ENCODE measurements at places on chromosomes 13 and 19.

- no peak for DNase-seq
Measured at GRCh38 chr19:55369653-55370304, 484 bp downstream of the IL11 start.

DNA sequence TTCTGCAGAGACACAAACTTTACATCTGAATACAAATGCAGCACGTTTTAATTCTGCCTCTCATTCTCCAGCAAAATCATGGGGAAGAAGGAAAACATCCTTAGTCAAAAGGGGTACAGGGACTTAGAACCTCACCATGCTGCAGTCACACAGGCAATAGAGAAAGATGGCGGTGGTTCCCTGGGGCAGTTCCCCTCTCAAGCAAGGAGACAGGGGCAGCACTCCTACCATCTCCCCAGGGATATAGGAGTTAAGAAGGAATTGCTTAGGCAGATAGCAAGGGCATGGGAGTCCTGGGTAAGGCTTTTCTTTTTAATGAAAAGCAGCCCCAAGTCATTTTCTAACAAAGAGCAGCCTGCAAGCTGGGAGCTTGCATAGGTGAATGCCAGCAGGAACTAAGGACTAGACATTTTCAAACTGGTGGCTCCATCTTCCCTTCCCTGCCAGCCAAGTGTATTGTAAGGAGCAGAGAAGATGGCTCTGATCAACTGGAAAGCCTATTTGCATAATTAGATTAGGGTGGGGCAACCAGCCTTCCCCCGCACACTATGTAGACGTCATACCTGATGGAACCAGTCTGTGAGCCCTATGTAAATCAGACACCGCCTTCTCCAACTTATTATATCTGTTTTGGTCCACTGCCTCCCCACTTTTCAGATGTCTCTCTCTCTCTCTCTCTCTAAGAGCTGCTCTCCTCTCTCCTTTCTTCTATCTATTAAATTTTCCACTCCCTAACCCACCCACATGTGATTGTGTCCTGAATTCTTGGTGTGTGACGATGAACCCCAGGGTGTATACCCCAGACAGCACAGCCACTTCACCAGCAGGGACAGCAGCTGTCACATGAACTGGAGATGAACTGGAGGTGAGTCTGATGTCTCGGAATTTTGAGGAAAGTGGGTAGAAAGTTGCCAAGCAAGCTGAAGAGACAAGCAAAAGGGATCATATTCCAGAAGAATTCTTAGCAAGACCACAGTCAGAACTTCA, 514.5 kb downstream of the IRS2 start:
- no peak for DNase-seq

DNA sequence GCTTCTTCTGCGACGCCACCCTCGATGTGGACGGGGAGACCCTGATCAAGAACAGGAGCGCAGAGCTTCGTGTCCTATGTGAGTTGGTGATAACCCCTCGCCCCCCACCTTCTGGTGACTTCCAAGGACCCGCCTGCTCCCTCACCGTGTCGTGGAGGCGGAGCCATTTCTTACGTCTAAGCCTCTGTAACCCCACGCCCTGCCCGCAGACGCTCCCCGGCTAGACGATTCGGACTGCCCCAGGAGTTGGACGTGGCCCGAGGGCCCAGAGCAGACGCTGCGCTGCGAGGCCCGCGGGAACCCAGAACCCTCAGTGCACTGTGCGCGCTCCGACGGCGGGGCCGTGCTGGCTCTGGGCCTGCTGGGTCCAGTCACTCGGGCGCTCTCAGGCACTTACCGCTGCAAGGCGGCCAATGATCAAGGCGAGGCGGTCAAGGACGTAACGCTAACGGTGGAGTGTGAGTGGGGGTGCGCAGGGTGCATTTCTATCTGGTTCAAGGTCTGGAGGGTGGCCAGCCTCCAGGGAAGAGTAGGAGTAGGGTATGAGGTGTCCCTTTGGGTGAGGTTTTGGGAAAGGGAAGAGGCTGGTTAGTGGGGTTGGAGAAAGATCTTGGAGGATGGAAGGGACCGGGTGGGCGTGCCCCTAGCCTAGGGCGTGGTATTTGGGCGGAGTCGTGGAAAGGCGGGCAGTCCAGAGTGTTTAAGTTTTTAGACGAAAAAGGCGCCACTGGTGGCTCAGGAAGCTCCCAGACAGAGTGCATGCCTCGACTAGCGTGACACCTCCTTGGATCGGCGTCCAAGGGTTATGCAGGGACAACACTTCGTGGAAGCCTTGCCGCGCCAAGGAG, 3.3 kb downstream of the ICAM5 start:
- no peak for DNase-seq

GRCh38 chr13:80151016-80151415, 189.9 kb downstream of the SPRY2 start:
- DNase-seq, result no peak

DNA sequence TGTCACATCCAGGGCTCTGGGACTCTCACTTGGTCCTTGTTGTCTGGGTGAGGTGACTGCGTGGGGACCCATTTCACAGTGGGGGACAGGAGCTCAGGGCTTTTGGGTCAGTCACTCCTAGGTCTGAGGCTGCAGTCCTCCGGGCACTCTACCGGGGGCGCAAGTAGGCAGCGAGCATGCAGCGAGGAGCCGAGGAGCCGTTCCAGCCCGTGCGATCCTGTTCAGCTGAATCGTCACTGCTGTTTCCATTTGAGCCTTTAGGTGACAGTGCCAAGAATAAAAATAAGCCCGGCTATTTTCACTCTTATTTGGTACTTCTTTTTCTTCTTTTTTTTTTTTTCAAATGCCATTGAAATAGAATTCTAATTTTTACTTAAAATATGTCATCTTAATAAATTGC, 126.5 kb downstream of the ZNF536 start:
- DNase-seq, result no peak

GRCh38 chr13:95754069-95754468, 77.1 kb downstream of the DNAJC3 start:
- DNase-seq, result no peak

DNA sequence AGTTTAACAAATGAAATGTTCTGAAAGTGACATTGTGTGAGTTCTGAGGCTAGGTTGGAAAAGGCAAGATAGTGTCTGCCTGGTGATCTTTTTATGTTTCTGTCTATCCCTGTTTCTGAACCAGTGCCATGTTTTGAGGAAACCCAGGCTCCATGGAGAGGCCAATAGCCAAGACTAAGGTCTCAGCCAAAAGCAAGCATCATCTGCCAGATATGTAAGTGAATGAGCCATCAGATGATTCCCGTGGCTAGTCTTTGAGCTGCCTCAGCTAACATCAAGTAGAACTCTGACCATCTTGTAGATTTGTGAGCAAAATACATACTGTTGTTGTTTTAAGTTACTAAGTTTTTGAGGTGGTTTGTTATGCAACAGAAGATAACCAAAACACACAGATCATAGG, 19.6 kb upstream of the CCNA1 start:
- no peak for DNase-seq

- DNase-seq, result no peak
Measured at GRCh38 chr13:44271915-44272341, 101.7 kb upstream of the SERP2 start.

DNA sequence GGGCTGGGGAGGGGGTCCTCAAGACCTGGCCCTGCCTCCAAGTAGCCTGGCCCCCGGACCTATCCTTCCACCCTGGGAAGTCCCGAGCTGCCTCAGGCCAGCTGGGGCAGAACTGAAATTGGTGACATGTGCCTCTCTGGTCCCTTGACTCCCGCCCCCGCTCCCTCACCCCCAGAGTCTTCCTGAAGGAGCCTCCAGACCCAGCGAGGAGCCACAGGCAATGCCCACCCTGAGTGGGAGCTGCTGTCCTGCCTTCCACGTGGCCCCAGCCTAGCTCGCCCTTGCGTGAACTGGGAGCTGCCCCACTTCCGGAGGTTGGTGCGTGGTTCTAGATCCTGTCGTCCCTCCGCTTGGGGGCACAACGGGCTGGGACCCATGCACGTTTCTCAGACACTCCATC, 34.6 kb downstream of the CEBPA start:
- DNase-seq, result no peak

DNA sequence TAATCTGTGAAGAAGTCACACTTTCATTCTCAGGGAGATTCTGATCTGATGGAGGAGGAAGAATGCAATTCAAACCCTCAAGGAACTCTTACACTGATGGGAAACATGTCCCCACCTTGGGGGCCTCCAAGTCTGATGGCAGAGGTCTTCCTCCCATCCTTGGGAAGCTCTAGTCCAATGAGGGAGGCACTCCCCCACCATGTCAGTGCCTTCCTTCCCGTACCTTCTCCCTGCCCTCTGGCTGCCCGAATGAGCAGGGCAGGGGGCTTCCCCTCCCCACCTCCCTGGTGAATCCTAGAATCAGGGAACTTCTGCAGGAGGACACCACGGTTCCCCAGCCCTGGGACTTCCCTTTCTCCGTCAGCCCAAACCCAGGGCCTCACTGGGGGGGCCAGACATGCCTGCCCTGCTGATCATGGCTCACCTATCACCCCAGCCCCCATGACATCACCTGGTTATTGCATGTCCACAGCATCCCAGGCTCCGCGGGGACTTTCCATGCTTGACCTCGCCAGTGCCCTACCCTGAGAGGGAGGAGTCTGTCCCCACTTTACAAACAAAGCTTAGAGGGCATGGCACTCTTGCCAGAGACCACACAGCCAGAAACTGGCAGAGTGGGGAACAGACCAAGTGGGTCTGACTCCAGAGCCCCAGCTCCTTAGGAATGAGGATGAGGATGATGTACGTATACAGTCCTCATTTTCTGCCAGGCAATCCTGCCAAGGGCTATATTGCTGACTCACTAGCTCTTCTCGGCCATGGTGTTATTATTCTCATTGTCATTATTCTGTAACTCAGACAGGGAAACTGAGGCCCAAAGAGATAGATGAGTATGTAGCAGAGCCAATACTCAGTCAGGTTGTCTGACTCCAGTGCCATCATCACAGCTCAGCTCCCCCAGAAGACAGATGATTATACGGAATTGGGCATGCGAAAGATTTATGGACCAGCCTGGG, 9.6 kb upstream of the BCL3 start:
- DNase-seq, result no peak

All from activated T-cell treated with anti-CD3 and anti-CD28 coated beads for 1 hour (primary cell).